Left renal cortex interstitium (tissue), 4 donors: ENCODE measurements at places on chromosomes 16 and 17. TPM values are rescaled to one million over a fixed set of nuclear protein-coding genes. Genes with fewer than 3 reads are reported as not detected.

Gene IL17C
- polyA plus RNA-seq: 0.09 TPM

Gene NPIPA5
- polyA plus RNA-seq: 1.4 TPM

Gene POLR2C
- 86.0 TPM for polyA plus RNA-seq

Gene TBX4
- polyA plus RNA-seq: 0.23 TPM

Gene PRAC2
- polyA plus RNA-seq: not detected

Gene WNT3
- polyA plus RNA-seq: 2.3 TPM

Gene SLC13A2
- polyA plus RNA-seq: 14.9 TPM

Gene KRT24
- polyA plus RNA-seq: not detected

Gene TVP23A
- polyA plus RNA-seq: 4.7 TPM
